ENCODE measurements at places on chromosomes 16 and 17. TPM values are rescaled to one million over a fixed set of nuclear protein-coding genes. Genes with fewer than 3 reads are reported as not detected.

The LDHD gene
- total RNA-seq, result 0.75 TPM

The TPSG1 gene
- not detected for total RNA-seq

The CTRL gene
- 2.9 TPM for total RNA-seq

The PRSS27 gene
- total RNA-seq, result 1.6 TPM

The SPATA20 gene
- 22.8 TPM for total RNA-seq

The RASL10B gene
- 0.73 TPM for total RNA-seq

The ATXN7L3 gene
- total RNA-seq, result 63.4 TPM

GRCh38 chr17:59712862-59713261 is 5.4 kb downstream of the VMP1 start:
- H3K36me3 ChIP-seq, result peaks cover 7% of the 10 kb centered on the region
- no peak overlapping the region for H3K27ac ChIP-seq
- H3K27me3 ChIP-seq, result no peaks in the 10 kb centered on the region

- H3K36me3 ChIP-seq, result no peaks in the 10 kb centered on the region
- H3K27me3 ChIP-seq, result peaks cover 3% of the 10 kb centered on the region
- no peak overlapping the region for H3K4me3 ChIP-seq
- peaks cover 10% of the 10 kb centered on the region for H3K4me1 ChIP-seq
- no peak for DNase-seq
- H3K27ac ChIP-seq, result no peak overlapping the region
Measured at GRCh38 chr17:34822007-34822739, 139.1 kb downstream of the CCT6B start.

DNA sequence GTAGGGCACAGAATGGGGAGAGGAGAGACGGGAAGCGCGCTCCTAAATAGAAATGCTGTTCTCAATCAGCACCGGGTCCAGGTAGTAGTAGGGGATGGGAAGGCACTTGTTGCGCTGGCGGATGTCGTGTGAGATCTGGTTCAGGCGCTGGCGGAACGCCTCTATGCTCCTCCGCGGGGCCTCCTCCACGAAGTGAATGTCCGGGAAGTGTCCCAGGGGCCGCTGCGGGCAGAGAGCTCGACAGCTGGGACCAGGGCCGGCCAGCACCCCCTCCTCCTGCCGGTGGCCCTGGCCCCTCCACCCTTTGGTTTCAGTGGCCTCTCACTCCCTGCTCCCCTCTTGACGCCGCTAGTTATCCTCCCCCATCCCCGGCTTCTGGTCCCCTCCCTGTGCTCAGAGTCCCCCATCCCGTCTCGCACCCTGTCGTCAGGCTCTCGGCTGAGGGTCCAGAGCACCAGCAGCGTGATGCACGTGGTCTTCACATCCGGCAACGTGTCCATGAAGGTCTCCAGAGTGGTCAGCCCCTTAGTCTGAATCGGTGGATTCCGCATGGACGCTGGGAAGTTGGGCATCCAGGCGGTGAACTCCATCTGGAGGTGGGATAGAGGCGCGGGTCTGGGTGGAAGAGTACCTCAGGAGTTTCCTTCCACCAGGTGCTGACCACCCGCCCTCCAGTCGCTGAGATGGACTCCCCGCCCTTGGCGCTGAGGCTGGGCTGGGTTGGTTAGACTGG is 14.6 kb downstream of the ALOX12B start:
- H3K4me3 ChIP-seq, result peak overlapping the region; percentile 58
- peak; percentile 45 for DNase-seq
- no peaks in the 10 kb centered on the region for H3K36me3 ChIP-seq
- H3K4me1 ChIP-seq, result peaks cover 18% of the 10 kb centered on the region
- no peak overlapping the region for H3K27ac ChIP-seq

DNA sequence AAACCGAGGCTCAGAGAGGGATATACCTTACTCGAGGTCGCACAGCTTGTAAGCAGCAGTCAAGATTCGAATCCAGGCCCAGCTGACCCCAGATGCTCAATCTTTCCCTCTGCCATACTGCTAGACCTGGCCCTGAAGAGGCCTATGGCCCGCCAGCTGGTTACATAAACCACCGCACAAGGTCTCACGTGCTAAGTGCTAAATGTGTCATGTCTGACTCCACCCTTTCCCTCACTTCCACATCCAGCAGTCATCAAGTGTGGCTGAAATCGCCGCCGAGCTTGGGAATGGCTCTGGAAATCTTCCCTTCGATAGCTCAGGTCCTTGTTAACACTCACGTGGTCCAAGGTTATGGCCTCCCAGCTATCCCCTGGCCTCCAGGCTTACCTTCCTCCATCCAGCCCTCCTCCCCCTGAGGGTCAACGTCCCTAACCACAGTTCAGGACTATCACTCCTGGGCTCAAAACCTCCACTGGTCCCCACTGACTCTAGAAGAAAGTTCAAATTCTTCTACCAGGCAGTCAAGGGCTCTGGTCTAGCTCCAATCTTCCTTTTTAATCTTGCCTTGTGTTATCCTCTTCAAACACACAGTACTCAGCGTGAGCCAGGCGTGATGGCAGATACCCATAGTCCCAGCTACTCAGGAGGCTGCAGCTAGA is 3.5 kb downstream of the ZBTB4 start:
- peaks cover 51% of the 10 kb centered on the region for H3K4me1 ChIP-seq
- peaks cover 3% of the 10 kb centered on the region for H3K36me3 ChIP-seq
- DNase-seq, result no peak
- H3K27me3 ChIP-seq, result no peaks in the 10 kb centered on the region
- peak overlapping the region; percentile 59 for H3K27ac ChIP-seq

GRCh38 chr17:61122326-61122913 is 277.2 kb upstream of the TBX2 start:
- DNase-seq, result no peak
- no peak overlapping the region for H3K27ac ChIP-seq
- no peaks in the 10 kb centered on the region for H3K36me3 ChIP-seq
- no peak overlapping the region for H3K4me3 ChIP-seq
- no peaks in the 10 kb centered on the region for H3K27me3 ChIP-seq

GRCh38 chr16:10787304-10787703 is 31.3 kb downstream of the TVP23A start:
- DNase-seq, result no peak
- H3K4me3 ChIP-seq, result no peak overlapping the region
- no peak overlapping the region for H3K27ac ChIP-seq
- H3K36me3 ChIP-seq, result no peaks in the 10 kb centered on the region
- no peaks in the 10 kb centered on the region for H3K27me3 ChIP-seq

DNA sequence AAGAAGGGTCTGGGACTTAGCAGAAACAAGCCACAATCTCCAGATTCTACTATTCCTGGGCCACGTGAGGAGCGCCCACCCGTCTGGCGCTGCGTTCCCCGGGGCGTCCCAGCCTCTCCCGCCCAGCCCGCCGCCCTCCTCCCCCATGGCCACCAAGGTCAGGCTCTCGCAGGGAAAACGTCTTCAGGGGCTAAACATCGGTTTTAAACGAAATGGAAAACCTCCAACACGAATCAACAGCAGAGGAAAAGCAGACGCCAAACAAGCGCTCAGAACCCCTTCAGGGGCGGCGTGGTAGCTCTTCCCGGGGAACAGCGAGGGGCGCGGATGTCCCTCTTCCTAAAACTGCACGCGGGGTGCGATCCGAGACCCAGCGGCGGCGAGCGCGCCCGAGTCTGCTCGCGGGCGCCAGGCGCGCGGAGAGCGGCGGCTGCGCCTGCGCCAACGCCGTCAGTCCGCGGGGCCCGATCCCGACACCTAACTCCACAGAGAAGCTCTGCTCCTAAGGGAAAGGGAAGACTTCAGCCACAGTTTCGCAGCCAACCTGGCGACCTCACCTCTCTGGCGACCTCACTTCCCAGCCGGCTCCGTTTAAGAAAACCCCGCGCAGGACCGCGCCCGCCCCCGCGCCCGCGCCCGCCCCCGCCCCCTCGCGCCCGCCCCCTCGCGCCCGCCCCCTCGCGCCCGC is 505 bp upstream of the COG1 start:
- H3K27me3 ChIP-seq, result no peaks in the 10 kb centered on the region
- peak; percentile 79 for DNase-seq
- H3K4me1 ChIP-seq, result peaks cover 25% of the 10 kb centered on the region
- peaks cover 13% of the 10 kb centered on the region for H3K36me3 ChIP-seq

DNA sequence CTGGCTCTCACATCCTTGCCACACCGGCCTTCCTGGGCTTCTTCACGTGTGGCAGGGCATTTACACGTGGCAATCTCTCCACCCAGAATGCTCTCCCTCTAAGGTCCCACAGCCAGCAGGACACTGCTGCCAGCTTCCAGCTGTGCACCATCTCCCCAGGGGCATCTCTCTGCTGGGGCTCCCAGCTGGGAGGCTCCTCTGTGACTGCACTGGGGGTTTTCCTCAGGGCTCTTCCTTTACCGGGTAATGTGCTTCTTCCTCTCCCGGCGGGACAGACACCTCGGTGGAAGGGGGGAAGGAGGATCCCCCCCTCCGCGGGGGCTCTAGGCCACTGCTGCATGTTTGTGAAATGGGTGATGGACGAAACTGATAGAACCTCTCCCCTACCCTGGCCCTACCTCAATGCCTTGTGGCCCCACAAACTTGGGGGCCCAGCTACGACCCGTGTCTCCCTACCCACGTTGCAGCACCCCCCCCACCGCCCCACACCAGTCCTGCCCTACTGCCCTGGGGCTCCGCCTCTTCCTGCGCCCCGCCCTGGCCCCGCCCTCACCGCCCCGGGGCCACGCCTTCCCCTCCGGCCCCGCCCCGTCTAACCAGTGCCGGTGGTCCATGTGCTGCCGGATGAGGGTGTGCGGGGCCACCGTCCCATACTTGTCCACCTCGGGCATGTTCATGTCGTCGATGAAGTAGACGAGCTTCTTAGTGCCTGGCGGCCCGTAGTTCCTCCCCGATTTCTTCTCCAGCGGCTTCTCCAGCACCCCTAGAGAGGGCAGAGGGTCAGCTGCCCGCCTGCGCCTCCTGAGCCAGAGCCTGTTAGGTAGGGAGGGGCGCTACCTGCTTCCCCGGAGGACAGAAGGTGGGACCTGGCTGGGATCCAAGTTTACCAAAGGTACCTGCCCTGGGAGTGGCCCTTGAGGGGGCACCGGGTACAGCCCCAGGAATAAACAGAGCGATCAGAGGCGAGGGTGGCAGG is 92.6 kb downstream of the DNAH17 start:
- H3K36me3 ChIP-seq, result no peaks in the 10 kb centered on the region
- DNase-seq, result peak; percentile 81
- H3K27me3 ChIP-seq, result peaks cover 4% of the 10 kb centered on the region

DNA sequence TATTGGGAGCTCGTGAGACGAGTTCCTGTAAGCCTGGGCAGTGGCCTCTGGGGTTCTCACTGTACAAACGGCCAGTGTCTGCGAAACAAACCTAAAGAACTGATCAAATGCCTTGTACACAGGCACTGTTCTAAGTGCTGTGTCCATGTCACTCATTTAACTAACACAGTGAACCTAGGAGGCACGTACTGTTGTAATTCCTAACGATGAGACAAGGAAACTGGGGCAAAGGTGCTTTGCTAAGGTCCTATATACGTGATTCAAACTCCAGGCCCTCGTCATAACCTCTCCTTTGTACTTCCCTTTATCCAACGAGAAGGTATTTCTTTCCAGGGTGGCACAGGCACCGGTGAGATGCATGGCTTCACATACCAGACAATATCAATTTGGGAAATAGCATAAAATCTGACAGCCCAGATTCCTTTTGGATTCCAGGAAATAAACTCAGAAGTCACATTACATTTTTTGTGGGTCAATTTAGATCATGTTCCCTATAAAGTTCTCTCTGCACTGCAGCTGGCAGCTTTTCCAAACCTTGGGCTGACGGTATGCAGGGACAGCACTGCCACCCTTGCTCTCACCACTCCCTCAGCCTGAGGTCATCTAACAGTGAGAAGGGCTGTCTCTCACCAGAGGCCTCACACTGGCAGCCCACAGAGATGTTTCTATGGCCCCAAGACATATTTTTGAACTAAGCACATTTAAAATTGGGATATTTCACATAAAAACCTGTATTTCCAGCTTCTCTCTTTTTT is 18.3 kb downstream of the GLYR1 start:
- no peak overlapping the region for H3K27ac ChIP-seq
- H3K4me1 ChIP-seq, result peaks cover 7% of the 10 kb centered on the region
- H3K36me3 ChIP-seq, result peaks cover 50% of the 10 kb centered on the region
- DNase-seq, result no peak

DNA sequence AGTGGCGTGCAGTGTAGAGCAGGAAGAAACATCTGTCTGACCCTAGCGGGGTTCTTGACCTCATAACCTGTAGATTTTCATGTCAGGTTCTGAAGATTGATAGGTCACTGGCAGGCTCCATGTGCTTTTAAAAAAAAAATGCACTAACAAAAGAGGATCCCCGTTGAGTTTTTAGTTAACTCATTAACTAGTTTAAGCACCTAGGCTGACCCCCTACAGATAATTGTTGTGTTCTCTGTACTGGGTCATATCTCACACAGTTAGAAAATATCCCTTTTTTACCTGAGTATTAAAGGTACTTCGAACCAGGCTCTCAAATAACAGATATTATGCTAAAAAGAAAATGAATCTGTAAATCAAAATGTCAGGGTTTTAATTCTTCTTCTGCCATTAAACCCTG is 676.6 kb downstream of the CDH11 start:
- H3K4me3 ChIP-seq, result no peak overlapping the region
- no peak for DNase-seq
- no peaks in the 10 kb centered on the region for H3K27me3 ChIP-seq
- no peak overlapping the region for H3K27ac ChIP-seq
- H3K4me1 ChIP-seq, result no peaks in the 10 kb centered on the region
- H3K36me3 ChIP-seq, result no peaks in the 10 kb centered on the region

DNA sequence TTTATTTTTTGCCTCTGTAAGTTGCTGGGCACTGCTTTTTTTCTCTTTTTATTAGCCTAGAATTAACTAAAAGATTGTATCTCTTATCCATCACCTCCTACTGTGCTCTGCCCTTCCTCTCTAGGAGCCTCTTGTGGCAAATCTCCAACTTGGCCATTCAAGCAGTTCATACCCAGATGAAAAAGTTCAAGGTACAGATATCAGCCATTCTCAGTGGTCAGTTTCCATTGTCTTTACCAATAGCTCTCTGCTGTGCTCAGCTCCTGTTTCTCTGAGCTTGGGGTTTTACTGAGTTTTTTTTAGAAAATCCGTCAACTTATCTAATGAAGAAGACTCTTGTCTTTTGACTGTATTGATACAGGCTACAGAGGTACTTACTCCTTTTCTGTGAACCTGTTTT is 15.6 kb downstream of the MOSMO start:
- peaks cover 2% of the 10 kb centered on the region for H3K36me3 ChIP-seq
- H3K27ac ChIP-seq, result no peak overlapping the region
- peaks cover 27% of the 10 kb centered on the region for H3K4me1 ChIP-seq
- no peaks in the 10 kb centered on the region for H3K27me3 ChIP-seq
- no peak for DNase-seq

DNA sequence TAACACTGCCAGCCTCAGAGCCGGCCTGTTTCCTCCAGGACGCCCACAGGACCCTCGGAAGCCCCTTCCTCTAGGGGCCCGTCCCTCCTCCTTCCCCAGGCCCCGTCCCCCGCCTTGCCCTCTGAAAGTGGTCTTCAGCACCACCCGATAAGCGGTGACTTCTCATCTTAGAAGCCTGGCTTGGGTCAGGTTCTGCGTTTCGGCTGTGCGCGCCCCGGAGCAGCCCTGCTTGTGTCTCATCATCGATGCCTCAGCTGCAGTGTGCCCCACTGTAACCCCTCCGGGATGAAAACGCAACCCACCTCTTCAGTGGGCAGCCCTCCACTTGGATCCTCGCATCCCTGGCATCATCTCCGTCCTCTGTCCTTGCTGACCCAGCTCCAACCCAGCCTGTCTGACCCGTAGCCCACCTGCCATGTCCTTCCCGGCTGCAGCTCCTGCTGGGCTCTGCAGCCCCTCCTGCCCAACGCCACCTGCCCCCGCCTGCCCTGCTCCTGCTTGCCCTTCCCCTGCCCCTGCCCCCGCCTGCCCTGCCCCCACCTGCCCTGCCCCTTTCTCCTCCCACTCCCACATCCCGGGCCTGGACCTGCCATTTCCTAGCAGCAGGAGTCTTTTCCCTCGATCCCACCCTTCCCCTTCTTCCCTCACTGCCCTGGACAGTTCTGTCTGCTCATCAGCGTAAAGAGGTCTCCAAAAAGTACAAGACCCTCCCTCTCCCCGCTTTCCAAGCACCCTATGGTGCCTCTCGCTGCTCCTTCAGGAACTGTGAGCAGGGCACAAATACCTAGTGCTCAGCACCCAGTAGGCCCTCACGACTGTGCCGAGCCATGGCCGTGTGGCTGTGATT is 112.5 kb upstream of the CHMP6 start:
- DNase-seq, result no peak
- H3K27ac ChIP-seq, result no peak overlapping the region
- peaks cover 39% of the 10 kb centered on the region for H3K36me3 ChIP-seq
- no peaks in the 10 kb centered on the region for H3K27me3 ChIP-seq
